ENCODE measurements at places on chromosomes 6 and 20.

DNA sequence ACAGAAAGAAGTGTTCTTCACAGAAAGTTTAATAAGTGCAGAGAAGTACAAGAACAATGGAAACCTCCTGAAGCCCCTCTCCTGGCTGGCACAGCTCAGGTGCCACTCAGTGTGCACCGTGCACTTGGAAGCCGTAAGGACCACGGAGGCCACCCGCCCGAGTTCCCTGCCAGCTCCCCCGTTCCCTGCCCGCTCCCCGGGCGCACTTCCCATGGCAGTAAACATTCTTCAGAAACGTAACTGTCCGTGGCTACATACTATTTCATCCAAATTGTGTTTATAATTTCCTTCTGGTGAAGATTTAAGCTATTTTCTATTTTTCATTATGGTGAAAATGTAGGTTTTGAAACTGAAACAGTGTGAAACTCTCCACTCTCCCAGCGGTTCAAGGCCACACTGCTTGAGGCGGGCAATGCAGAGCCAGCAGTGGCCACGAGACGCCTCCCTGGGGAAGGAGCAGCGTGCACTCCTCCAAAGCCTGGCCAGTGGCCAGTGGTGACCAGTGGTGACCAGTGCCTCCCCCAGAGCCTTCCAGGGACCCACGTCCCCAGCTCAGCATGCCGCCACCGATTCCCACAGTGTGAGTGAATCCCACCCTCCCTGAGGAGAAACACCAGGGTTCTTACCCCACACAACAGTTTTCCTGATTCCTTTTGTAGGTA lies 46.4 kb downstream of the TAF4 start:
- no peak for DNase-seq

DNA sequence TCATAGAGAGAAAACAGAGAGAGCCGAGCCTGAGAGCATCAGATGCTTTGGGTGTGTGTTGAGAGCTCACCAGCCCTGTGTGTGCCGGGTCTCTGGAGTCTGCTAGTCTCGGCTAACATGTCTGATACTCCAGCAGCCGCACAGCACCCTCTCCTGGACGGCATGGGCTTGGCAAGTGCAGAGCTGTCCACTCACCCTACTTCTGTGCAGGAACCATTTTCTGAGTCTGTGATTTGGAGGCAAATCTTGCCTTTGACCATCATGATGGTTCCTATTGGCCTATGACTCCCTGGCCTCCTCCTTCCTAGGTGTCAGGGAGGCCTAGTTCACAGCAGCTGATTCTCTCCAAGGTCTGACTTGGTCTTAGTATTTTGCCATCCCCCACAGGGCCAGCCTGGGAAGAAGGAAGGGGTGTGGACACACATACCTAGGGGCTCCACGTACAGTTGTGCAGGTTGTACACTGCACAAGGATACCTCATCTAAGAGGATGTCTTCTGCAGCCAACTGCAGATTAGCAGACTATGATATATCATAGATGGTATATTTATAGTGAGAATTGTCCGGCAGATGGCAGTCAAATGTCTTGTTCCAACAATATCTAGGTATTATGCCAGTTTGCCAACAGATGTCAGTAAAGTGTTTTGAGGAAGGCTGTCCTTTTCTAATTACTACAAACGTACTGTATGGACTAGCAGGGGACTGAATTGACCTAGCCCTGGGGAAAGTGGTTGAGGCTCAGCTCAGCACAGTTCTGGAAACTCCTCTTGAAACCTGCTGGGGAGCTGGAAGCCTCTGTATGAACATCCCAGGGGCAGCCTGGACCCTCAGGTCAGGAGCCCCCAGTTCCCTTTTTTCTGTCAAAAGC lies 13.0 kb downstream of the FGD2 start:
- DNase-seq: peak; percentile 81

GRCh38 chr6:148460876-148461646 lies 118.4 kb downstream of the SASH1 start:
- DNase-seq: no peak

DNA sequence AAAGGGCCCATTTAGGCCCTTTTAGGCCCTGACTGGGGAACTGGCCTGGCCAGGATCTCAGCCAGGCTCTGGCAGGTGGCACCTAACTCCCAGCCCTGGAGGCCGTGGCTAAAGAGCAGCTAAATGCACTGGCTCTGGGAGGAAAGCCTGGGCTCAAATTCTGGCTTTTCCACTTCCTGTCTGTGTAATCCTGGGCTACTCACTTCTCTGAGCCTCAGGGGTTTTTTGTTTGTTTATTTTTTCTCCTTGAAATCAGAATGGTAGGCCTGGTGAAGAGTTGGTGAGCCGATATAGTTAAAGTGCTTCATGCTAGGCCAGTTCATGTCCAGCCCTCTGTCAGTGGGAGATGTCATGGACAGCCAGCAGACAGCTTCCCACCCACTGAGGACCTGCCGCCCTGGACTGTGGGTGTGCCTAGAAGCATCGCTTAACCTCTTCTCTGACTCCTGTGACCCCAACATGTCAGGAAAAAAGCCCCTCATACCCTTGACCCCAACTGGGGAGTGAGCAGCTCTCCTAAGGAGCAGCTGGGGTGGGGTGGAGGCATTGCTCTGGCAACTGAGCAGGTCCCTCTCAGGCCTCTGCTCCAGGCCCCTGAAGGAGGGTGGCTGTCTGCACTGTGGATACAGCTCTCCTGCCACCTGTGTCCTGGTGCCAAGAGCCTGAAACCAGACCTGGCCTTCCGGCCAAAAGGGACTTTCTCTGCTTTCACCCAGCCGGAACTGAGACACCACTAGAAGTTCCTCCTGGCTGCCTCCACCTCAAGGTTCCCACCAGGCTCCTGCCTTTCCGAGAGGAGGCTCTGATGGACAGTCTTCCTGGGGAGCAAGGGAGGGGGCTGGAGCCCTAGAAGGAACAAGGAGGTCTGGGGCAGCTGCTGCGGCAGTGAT lies 57.2 kb upstream of the MYL9 start:
- no peak for DNase-seq

- DNase-seq: no peak
These were observed 26.5 kb upstream of the INSM1 start for GRCh38 chr20:20341371-20341770.

- DNase-seq: peak; percentile 96
These were observed 104.4 kb downstream of the C6orf118 start for GRCh38 chr6:165204807-165205545.

All from NCI-H524 treated with DMSO at 0.1 percent for 48 hours (cell line).